Psoas muscle (tissue), 8 donors: ENCODE measurements at places on chromosomes 7 and 10. TPM values are rescaled to one million over a fixed set of nuclear protein-coding genes. Genes with fewer than 3 reads are reported as not detected.

GRCh38 chr7:1961701-1962276 lies 271.0 kb downstream of the MAD1L1 start:
- DNase-seq: no peak

DNA sequence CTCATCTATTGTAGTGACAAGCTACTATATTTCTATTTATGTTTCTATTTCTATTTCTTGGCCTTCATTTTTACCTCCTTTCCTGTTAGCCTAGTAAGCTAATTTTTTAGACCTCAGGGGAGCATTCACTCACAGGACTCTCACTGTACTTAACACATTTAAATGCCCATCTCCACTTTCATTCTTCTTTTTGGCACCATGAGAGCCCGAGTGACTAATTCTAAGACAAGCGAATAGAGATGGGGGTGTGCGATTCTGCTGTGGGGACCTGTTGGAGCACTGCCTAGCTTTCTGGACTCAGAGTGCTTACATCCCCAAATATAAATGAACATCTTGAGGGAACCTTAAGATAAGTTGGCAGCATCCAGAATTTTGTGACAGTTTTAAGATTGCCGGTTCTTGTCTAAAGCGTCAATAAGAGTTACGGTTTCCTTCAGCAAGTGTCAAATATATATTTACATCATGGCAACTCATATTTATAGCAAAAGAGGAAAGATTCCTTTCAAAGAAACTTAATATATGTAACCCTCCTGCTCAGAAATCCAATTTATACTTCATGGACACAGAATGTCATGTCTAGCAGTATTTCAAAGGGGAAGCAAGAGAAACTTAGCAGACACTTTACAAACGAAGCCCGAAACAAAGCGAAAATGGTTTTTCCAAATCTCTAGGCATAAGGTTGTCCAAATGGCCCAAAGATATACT lies 54.1 kb upstream of the AFAP1L2 start:
- no peak for DNase-seq

Gene COL13A1
- total RNA-seq: 3.7 TPM

Gene FAM131B
- total RNA-seq: 0.34 TPM
